ENCODE measurements at places on chromosomes 1 and 21.
A peak's percentile ranks its signal among the peaks of the same experiment; 100 is the strongest.

GRCh38 chr1:117592155-117592554 is 13.7 kb upstream of the TENT5C start:
- peak; percentile 50 for DNase-seq

DNA sequence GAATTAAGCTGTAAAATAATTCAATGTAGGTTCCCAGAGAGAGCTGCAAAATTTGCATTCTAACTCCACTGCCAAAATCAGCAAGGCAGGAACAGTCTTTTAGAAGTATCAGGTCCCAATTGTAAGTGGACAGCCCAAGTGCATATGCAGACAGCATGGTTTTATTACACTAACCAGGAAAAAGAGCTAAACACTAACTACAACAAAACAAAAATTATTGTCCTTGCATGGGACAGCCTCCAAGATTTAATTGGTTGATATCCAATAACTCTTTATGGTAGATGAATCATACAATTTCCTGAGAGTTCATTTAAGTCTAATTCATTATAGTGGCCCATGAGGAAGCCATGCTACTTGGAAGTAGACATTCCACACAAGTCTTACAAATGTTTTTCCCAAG is 154.3 kb upstream of the ZNF648 start:
- DNase-seq: no peak

DNA sequence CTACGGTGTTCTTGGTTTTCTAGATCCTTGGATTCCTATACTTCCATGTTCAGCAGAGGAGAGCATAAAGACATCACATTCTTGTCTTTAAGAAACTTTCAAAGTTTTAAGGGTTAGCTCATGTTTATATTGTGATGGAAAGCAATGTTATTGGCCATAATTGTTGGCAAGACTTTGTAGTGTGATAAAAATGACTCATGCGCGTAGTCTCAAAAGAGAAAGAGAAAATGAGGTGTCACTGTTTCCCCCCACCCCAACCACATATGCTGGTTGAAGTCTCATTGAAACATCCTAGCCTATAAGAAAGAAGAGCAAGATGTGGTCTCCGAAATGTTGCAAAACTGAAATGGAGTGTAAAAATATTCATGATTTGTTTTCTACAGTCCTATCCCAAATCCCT is 348.8 kb downstream of the PTBP2 start:
- DNase-seq: no peak

GRCh38 chr1:17709981-17710380 is 45.2 kb upstream of the ACTL8 start:
- no peak for DNase-seq

DNA sequence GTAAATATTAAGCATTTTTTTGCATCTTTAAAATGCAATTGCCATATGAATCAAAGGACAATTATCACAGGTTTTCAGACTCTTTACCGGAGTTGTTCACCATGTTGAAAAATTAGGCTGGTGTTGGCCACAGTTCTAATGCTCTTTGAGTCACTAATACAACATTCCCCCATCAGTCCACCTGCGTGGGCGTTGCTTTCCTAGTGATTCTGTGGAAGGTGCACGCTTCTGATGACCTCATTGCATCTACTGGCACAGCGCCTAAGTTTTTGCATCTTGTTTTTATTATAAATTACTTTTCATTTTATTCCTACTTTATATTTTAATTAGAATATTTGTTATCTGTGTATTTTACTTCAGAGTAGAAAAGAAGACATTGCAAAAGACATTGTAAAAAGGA is 4.7 kb upstream of the F5 start:
- DNase-seq: no peak

All from T47D (cell line).